ENCODE measurements at places on chromosomes 6 and 20. TPM values are rescaled to one million over a fixed set of nuclear protein-coding genes. Genes with fewer than 3 reads are reported as not detected.

CASS4 gene
- 0.12 TPM for total RNA-seq

TNNC2 gene
- 0.15 TPM for total RNA-seq

DLK2 gene
- total RNA-seq = 0.47 TPM

CD2AP gene
- total RNA-seq = 7.4 TPM

ZKSCAN8 gene
- 10.5 TPM for total RNA-seq

SIRPD gene
- not detected for total RNA-seq

HLA-DOA gene
- total RNA-seq = under 0.01 TPM

SLC22A7 gene
- total RNA-seq = not detected

MOG gene
- total RNA-seq = not detected

NRM gene
- 1.2 TPM for total RNA-seq

RNF217 gene
- total RNA-seq = 25.9 TPM

GID8 gene
- 37.5 TPM for total RNA-seq

PI3 gene
- total RNA-seq = not detected

PCSK2 gene
- not detected for total RNA-seq

RAET1L gene
- not detected for total RNA-seq

GPR63 gene
- 0.08 TPM for total RNA-seq

NFATC2 gene
- 0.60 TPM for total RNA-seq

ESR1 gene
- total RNA-seq = 0.83 TPM

EYS gene
- under 0.01 TPM for total RNA-seq

PAX1 gene
- not detected for total RNA-seq

SLC2A10 gene
- total RNA-seq = 45.4 TPM

C20orf141 gene
- not detected for total RNA-seq

TRAPPC3L gene
- total RNA-seq = not detected

DSP gene
- 1.8 TPM for total RNA-seq

OR12D3 gene
- not detected for total RNA-seq

SLC24A3 gene
- 0.15 TPM for total RNA-seq

ERVFRD-1 gene
- not detected for total RNA-seq

SOX12 gene
- 2.1 TPM for total RNA-seq

GPR31 gene
- total RNA-seq = not detected

MOXD1 gene
- total RNA-seq = 81.2 TPM

SLC22A16 gene
- not detected for total RNA-seq

AGPAT4 gene
- 4.0 TPM for total RNA-seq

BTNL2 gene
- 0.12 TPM for total RNA-seq

ADGRF5 gene
- total RNA-seq = 0.23 TPM

PSMB8 gene
- 72.4 TPM for total RNA-seq

IL17A gene
- not detected for total RNA-seq

ITCH gene
- 72.0 TPM for total RNA-seq

SLC39A7 gene
- total RNA-seq = 195 TPM

DSN1 gene
- total RNA-seq = 5.9 TPM

NDUFAF4 gene
- 9.1 TPM for total RNA-seq

GMDS gene
- total RNA-seq = 3.6 TPM

RPS6KA2 gene
- 96.3 TPM for total RNA-seq

TRIM15 gene
- not detected for total RNA-seq

C20orf202 gene
- not detected for total RNA-seq

KCNK17 gene
- not detected for total RNA-seq

JPH2 gene
- 1.1 TPM for total RNA-seq

ZNF391 gene
- 0.45 TPM for total RNA-seq

GJA1 gene
- 926 TPM for total RNA-seq

CCN6 gene
- total RNA-seq = not detected

KCNG1 gene
- total RNA-seq = 6.8 TPM

STX11 gene
- 1.7 TPM for total RNA-seq

TCP11 gene
- not detected for total RNA-seq

LGSN gene
- not detected for total RNA-seq

TCEA2 gene
- 30.6 TPM for total RNA-seq

SAMD5 gene
- 0.08 TPM for total RNA-seq

TMEM217 gene
- 2.4 TPM for total RNA-seq

PACRG gene
- not detected for total RNA-seq

PSORS1C2 gene
- total RNA-seq = not detected

All from smooth muscle cell of the coronary artery (primary cell).